Mammary epithelial cell (primary cell): ENCODE measurements at places on chromosomes 11 and 22.

DNA sequence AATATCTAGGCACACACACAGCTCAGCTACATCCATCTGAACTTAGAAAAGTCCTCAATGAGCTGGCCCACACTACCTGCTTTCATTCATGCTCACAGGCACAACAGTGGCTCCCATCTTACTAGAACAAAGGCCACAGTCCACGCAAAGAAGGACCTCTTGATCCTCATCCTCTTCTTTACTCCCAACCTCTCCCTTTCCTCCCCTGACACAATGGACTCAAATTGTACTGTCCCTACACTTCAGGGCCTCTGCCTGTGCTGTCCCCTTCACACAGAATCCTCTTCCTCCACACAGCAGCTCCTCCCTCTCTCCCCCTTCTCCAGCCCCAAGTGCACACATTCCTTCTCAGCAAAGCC lies 12.7 kb downstream of the SMCO4 start:
- no peak for DNase-seq

GRCh38 chr22:38706901-38707195 lies 1.1 kb downstream of the GTPBP1 start:
- no peak for DNase-seq

DNA sequence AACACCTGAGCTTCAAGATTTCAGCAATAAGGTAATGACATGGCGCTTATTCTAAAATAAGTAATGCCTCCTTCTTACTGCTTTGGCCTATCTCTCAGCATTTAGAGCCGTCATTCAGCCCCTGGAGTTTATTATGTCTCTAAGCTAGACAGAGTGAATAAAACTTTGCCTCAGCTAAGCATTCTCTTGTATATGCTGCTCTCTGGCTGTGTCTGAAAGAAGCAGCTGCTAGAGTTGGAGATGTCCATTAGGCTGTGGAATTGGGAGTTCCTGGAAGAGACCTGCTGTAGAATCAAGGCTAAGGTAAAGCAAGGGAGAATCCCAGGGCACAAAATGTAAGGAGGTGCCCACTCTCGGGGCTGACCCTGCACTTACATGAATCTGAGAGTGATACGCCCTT lies 35.5 kb upstream of the TTC12 start:
- no peak for DNase-seq

DNA sequence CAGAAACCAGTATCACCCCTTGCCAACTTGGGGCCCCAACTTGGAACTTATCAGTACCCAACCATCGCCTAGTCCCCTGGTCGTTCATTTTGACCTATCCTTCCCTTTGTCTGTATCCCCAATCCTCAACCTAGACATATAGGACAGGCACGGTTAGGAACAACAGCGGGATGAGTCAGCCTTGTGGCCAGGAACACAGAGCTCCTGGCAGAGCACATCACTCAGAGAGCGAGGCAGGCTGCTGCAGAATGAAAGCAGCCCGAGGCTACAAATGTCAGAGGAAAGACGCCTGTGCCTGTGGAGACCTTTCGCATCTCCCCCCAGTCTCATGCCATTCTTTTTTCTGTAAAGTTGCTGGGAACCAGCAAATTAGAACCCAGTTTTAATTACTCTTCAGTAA lies 14.6 kb downstream of the DKK3 start:
- DNase-seq, result peak; percentile 86

DNA sequence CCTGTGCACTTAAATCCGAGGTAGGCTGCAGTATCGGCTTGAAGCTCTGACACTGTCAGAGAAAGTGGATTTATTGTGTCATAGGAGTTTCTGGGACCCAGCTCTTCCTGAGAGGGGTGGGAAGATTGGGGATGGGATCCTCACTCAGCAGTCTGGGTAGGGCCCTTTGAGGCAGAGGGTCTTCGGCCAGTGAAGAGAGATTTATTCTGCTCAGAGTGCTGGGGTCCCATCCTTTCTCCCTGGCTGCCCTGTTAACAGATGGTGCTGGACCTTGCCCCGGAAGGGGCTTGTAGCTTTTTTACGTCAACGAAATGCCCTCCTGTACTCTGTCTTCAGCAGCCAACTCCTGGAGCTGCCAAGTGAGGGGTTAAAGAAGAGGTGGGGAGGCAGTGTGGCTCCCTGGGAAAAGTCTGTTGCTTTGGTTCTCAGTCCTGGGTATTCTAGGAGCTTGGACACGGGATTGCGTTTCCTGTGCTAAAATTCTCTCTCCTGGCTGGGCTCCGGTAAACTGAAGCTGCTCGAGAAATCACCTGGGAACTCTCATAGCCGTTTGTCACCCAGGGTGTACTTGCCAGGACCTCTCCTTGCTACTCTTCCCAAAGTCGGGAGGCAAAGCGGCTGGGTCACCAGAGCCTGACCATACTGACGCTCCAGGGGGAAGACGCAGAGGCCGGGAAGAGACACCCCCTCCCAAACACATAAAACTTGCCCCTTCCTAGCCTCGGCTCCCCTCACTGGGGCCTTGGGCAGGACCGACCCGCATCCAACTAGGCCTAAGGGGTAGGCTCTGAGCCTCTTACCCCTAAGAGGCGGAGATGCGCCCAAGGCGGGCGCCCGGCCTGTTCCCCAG lies 806 bp upstream of the SMDT1 start:
- DNase-seq, result no peak

GRCh38 chr22:19820880-19821522 lies 33.7 kb downstream of the GNB1L start:
- no peak for DNase-seq

DNA sequence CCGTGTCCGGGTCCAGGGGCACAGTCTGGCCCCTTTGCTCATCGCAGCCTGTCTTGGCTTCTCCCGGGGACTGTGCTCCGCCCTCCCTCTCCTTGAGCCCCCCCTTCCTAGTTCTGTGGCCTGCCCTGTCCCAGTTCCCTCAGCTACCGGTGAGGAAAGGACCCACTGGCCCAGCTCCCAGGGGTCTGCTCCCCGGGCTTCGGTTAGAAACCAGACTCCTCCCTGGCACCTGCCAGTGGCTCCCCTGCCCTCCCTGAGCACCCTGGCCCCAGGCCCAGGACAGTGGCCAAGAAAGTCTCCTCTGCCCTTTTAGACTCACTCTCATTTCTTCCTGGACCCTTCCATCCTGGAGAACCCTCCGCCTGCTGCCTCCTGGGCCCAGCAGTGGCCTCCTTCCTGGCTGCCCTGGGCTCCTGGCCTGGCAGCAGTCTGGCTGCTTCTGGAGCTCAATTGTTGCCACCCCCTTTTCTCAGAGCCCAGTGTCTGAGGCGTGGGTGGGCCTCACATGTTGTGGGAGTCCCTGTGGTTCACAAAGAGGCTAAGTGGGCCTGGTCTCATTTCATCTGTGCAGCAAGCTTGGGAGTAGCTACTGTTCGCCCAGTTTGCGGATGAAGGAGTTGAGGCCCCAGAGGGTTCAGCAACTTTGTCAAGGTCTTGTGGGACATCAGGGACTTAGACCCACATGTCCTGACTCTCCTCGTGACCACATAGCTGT lies 12.6 kb downstream of the PRDM11 start:
- no peak for DNase-seq

- DNase-seq, result no peak
Observed at GRCh38 chr11:134524201-134524600, 112.2 kb upstream of the B3GAT1 start.

- no peak for DNase-seq
Observed at GRCh38 chr11:109838026-109838425, 255.2 kb upstream of the ZC3H12C start.

DNA sequence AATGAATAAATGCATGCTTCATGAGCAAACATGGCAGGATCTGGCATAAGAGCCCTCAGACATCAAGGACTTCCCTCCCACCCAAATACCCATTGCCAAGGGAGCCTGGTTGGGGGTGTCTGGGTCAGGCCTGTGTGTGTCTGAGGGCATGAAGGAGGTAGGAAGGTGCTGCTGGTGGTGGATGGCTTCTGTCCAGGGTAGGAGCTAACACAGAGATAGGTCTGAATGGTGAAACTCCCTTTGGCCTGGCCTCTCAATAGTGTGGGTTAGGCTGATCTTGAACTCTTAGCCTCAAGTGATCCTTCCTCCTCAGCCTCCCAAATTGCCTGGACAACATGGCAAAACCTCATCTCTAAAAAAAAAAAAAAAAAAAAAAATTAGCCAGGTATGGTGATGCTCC lies 2.8 kb downstream of the AMPD3 start:
- no peak for DNase-seq

DNA sequence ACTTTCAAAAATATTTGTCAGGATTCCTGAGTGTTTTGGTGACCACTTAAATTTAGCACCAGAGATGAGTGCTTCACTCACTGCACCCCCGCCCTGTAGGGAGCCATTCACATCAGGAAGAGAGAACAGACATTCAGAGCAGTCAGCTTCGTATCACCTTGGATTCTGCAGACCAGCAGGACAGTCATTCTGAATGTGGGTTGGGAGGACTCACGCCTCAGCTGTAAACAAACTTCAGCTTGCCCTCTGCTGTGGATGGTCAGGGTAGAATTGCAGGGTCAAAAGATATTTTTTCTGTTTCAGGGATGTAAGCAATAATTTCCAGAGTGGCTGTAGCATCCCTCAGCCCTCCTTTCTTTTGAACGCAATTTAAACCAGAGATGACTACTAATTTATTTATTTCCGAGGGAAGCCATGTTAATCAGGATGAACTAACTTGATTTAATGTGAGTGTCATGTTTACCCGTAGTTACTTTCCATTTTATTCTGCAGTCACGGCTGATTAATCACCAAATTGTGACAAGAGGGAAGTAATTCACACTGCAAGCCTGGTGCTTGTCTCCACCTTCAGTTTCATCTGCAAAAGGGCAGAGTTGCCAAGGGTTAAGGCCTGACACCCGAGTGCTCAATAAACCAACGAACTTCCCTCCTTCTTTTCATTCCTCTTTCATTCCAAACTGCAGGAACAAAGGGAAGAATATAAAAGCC lies 174.2 kb upstream of the DDI1 start:
- no peak for DNase-seq

DNA sequence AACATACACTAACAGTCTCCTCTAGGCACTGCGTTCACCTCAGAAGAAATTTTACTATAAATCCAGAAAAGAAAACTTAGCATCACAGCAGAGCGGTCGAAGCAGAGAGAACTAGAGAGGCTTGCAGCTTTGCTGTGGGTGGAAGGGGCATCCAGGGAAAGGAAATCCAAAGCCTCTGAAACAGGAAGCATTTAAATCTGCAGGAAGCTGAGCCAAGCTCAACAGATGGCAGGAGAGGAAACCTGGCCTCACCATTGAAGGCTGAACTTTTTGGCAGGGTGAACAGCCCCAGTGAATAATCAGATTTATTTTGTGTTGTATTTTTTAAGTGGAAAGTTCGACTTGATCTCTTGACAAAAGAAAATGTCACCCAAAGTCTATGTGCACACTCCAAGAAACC lies 858.1 kb downstream of the OPCML start:
- no peak for DNase-seq
